ENCODE measurements at places on chromosomes 16 and 17. TPM values are rescaled to one million over a fixed set of nuclear protein-coding genes. Genes with fewer than 3 reads are reported as not detected.

Gene CREBBP
- 15.5 TPM for polyA plus RNA-seq

Gene PIK3R5
- polyA plus RNA-seq: 71.6 TPM

Gene HOXB3
- polyA plus RNA-seq: 0.10 TPM

Gene KRTAP1-1
- not detected for polyA plus RNA-seq

Gene C17orf113
- 0.10 TPM for polyA plus RNA-seq

Gene DOC2A
- polyA plus RNA-seq: not detected

GRCh38 chr17:77327181-77327565, 186.4 kb downstream of the SEC14L1 start:
- no peak overlapping the region for H3K27ac ChIP-seq
- DNase-seq: peak; percentile 43
- peaks cover 62% of the 10 kb centered on the region for H3K4me1 ChIP-seq
- H3K27me3 ChIP-seq: no peaks in the 10 kb centered on the region
- H3K4me3 ChIP-seq: no peak overlapping the region

- H3K27me3 ChIP-seq: no peaks in the 10 kb centered on the region
- DNase-seq: no peak
- no peaks in the 10 kb centered on the region for H3K4me1 ChIP-seq
- no peak overlapping the region for H3K27ac ChIP-seq
- no peaks in the 10 kb centered on the region for H3K36me3 ChIP-seq
Observed at GRCh38 chr17:10018461-10018891, 113.4 kb upstream of the RCVRN start.

DNA sequence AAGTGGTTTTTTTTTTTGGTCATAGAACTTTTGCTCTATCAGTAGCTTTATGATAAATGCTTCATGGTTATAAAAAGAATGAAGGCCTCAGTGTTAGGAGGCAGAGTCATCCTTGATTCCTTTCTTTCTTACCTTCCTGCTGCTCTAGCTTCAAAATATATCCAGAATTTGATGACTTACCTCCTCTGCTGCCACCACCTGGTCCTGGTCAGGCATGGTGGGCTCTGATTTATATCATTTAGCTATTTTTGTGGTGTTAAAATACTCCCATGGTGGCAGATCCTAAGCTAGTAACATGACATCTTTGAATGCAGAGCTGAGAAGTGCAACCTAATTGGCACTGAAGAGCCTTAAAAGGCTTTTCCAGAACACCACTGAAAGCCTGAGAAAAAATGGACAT, 508.8 kb upstream of the CDH8 start:
- H3K27me3 ChIP-seq: no peaks in the 10 kb centered on the region
- H3K36me3 ChIP-seq: no peaks in the 10 kb centered on the region

GRCh38 chr17:48567209-48567608, 10.9 kb downstream of the HOXB4 start:
- H3K36me3 ChIP-seq: no peaks in the 10 kb centered on the region
- no peak for DNase-seq
- no peak overlapping the region for H3K4me3 ChIP-seq

- H3K4me1 ChIP-seq: peaks cover 10% of the 10 kb centered on the region
- H3K4me3 ChIP-seq: no peak overlapping the region
- no peaks in the 10 kb centered on the region for H3K36me3 ChIP-seq
Observed at GRCh38 chr16:56268799-56269198, 77.5 kb downstream of the GNAO1 start.

DNA sequence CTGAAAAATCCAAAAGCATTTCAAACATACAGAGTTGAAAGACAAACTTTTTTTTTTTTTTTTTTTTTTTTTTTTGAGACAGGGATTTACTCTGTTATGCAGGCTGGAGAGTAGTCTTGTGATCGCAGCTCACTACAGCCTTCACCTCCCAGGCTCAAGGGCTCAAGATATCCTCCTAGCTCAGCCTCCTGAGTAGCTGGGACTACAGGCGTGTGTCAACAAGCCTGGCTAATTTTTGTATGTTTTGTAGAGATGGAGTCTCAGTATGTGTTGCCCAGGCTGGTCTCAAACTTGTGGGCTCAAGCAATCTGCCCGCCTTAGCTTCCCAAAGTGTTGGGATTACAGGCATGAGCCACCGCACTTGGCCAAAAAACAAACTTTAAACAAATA, 64.2 kb upstream of the KIFC3 start:
- no peaks in the 10 kb centered on the region for H3K27me3 ChIP-seq
- DNase-seq: no peak
- H3K36me3 ChIP-seq: no peaks in the 10 kb centered on the region
- no peak overlapping the region for H3K27ac ChIP-seq
- no peak overlapping the region for H3K4me3 ChIP-seq
- no peaks in the 10 kb centered on the region for H3K4me1 ChIP-seq

- DNase-seq: peak; percentile 64
- H3K4me1 ChIP-seq: peaks cover 47% of the 10 kb centered on the region
- no peaks in the 10 kb centered on the region for H3K27me3 ChIP-seq
- no peak overlapping the region for H3K4me3 ChIP-seq
Observed at GRCh38 chr17:1720856-1721386, 3.6 kb upstream of the WDR81 start.

DNA sequence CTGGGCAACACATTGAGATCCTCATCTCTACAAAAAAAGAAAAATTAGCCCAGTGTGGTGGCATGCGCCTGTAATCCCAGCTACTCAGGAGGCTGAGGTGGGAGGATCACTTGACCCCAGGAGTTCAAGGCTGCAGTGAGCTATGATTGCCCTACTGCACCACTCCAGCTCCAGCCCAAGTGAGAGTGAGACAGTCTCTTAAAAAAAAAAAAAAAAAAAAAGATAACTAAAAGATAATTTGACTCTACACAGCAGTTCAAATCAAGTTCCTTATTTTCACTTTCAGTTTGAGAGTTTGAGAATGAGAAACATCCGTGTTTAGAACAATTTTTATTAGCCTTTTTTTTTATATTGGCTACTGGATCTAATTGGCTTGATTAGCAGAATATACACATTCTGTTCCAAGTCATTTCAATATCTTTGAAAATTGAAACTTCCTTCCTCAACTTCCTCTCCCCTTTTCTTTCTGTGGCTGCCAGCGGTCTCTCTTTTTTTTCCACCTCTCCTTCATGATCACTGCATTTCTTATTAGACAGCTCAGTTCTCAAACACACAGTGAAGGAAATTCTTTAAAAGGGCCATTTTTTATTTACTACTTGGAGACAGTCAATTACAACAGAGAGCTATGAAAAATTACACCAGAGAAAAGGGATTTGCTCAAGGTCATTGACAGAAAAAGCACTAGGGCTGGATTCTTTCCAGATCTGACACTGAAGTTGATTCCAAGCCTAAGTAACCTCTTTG, 4.5 kb upstream of the ACSF2 start:
- H3K4me1 ChIP-seq: peaks cover 27% of the 10 kb centered on the region
- H3K36me3 ChIP-seq: no peaks in the 10 kb centered on the region
- no peak for DNase-seq
- peak overlapping the region; percentile 59 for H3K27ac ChIP-seq

DNA sequence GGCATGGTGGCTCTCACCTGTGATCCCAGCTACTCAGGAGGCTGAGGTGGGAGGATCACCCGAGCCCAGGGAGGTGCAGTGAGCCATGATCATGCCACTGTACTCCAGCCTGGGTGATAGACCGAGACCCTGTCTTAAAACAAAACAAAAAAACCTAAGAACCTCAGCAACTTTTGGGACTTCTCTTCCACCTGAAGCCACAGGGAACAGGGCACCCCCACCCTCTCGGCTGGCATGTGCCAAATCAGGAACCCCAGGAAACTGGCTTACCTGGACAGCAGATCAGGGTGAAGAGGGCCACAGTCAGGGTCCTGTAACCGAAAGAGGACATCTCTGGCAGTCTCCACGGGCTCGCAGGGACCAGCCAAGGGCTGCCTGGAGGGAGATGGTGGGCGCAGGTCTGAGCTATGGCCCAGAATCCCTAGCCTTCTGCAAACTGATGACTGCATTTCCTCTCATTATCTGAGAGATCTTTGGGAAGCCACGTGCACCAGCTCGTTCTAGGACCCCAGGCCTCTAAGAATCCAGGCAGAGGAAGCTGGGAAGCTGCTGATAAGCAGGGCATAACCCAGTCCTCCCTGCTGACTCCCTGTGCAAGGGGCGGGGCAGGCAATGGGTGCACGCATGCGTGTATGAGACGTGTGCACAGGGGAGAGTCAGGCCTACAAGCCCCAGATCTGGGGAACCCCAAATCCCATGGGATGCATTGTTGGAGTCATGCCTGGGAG, 8.4 kb downstream of the PRR29 start:
- H3K36me3 ChIP-seq: peaks cover 30% of the 10 kb centered on the region
- no peaks in the 10 kb centered on the region for H3K27me3 ChIP-seq
- peaks cover 49% of the 10 kb centered on the region for H3K4me1 ChIP-seq
- DNase-seq: no peak
- H3K27ac ChIP-seq: peak overlapping the region; percentile 72

- no peaks in the 10 kb centered on the region for H3K36me3 ChIP-seq
- no peak for DNase-seq
- no peaks in the 10 kb centered on the region for H3K4me1 ChIP-seq
- H3K4me3 ChIP-seq: no peak overlapping the region
- H3K27ac ChIP-seq: no peak overlapping the region
Observed at GRCh38 chr17:66829386-66829864, 5.5 kb upstream of the CACNG5 start.

- peaks cover 28% of the 10 kb centered on the region for H3K27me3 ChIP-seq
- no peak overlapping the region for H3K4me3 ChIP-seq
- H3K27ac ChIP-seq: no peak overlapping the region
- H3K36me3 ChIP-seq: no peaks in the 10 kb centered on the region
- no peak for DNase-seq
- peaks cover 11% of the 10 kb centered on the region for H3K4me1 ChIP-seq
Observed at GRCh38 chr17:44317545-44317944, 7.1 kb downstream of the SLC25A39 start.

DNA sequence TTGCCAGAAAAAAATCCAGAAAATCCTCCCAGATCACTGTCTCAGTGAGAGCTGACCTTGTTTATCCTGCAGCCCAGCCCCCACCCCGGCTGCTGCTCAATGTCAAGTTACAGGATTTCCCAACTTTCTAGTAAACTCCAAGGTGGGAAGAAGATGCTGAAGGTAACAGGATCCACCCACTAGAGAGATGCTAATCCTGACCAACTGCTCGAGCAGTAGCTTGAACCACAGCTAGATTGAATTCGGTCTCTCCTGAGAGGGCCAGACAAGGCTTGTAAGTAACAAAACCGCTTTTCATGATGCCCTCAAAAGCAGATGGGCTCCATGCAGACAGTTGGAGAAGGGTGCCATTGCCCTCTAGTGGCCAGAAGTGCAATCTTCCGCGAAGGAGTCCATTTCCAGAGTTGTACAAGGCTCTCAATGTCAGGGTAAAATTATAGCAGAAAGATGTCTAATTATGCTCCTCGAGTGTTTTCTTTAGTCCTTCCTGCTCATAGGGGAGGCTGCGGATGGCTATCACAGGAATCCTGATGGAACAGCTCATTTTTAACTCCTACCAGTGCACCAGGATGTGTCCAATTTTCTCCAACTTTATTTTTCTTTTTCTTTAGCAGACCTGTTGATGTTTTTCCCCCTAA, 3.9 kb downstream of the CDH11 start:
- H3K4me3 ChIP-seq: no peak overlapping the region
- DNase-seq: no peak
- no peaks in the 10 kb centered on the region for H3K4me1 ChIP-seq
- no peak overlapping the region for H3K27ac ChIP-seq
- H3K36me3 ChIP-seq: no peaks in the 10 kb centered on the region

GRCh38 chr16:55622272-55622671, 33.5 kb upstream of the SLC6A2 start:
- no peaks in the 10 kb centered on the region for H3K36me3 ChIP-seq
- no peaks in the 10 kb centered on the region for H3K27me3 ChIP-seq
- no peaks in the 10 kb centered on the region for H3K4me1 ChIP-seq
- no peak overlapping the region for H3K4me3 ChIP-seq
- no peak for DNase-seq
- H3K27ac ChIP-seq: no peak overlapping the region

- H3K4me1 ChIP-seq: no peaks in the 10 kb centered on the region
- H3K27ac ChIP-seq: no peak overlapping the region
- no peak for DNase-seq
- H3K4me3 ChIP-seq: no peak overlapping the region
- no peaks in the 10 kb centered on the region for H3K27me3 ChIP-seq
Observed at GRCh38 chr16:68345351-68345810, 34.6 kb downstream of the PRMT7 start.

GRCh38 chr17:39787743-39788484, 50.2 kb downstream of the GRB7 start:
- no peak for DNase-seq
- peaks cover 19% of the 10 kb centered on the region for H3K36me3 ChIP-seq
- H3K4me1 ChIP-seq: peaks cover 44% of the 10 kb centered on the region
- no peak overlapping the region for H3K27ac ChIP-seq
- H3K4me3 ChIP-seq: no peak overlapping the region
- no peaks in the 10 kb centered on the region for H3K27me3 ChIP-seq

- no peak for DNase-seq
- no peak overlapping the region for H3K27ac ChIP-seq
- peaks cover 11% of the 10 kb centered on the region for H3K4me1 ChIP-seq
- H3K4me3 ChIP-seq: no peak overlapping the region
- H3K36me3 ChIP-seq: no peaks in the 10 kb centered on the region
Observed at GRCh38 chr17:17738901-17739300, 57.6 kb downstream of the RAI1 start.

DNA sequence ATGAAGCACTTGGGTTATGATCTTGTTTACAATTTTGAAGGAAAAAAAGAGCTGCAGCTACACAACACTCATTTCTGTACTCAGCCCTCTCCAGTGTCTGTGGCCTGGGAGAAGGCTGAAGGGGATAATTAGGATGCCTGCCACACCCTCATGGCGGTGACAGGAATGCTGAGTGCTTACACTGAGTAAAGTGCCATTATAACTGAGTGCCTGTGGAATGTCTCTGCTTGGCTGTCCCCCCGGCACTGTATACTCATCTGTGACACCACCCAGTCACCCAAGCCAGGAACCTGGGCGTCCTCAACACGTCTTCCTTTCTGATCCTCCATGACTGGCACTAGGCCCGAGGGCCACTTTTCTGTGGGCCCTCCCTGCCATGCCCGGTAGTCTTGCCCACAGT, 3.5 kb upstream of the MRPL38 start:
- no peak for DNase-seq
- H3K27ac ChIP-seq: no peak overlapping the region
- H3K36me3 ChIP-seq: no peaks in the 10 kb centered on the region
- H3K4me3 ChIP-seq: no peak overlapping the region

DNA sequence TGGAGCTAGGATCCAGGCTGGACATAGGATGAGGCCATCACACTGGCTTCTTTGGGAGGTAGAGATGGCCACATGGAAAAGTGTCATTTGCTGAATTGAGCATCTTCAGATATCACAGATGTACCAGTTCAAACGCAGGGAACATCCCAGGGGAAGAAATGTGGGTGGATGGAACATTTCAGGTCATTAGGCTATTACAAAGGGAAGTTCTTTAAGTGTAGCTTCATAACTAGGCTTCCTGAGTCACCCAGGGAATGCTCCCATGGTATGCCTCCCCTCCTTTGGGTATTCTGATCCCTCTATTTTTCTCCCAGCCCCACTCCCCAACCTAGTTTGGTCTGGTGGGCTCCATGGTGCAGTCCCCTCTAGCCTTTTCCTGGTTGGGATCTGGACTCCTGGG, 69.8 kb upstream of the IRX3 start:
- no peaks in the 10 kb centered on the region for H3K27me3 ChIP-seq
- DNase-seq: no peak
- H3K4me3 ChIP-seq: no peak overlapping the region
- no peaks in the 10 kb centered on the region for H3K4me1 ChIP-seq
- H3K27ac ChIP-seq: no peak overlapping the region
- H3K36me3 ChIP-seq: no peaks in the 10 kb centered on the region

GRCh38 chr16:85402910-85403692, 210.0 kb upstream of the GSE1 start:
- H3K4me1 ChIP-seq: no peaks in the 10 kb centered on the region
- H3K27me3 ChIP-seq: no peaks in the 10 kb centered on the region
- H3K4me3 ChIP-seq: no peak overlapping the region

GRCh38 chr16:62738666-62739460, 702.6 kb upstream of the CDH8 start:
- no peak for DNase-seq
- no peak overlapping the region for H3K27ac ChIP-seq
- H3K27me3 ChIP-seq: no peaks in the 10 kb centered on the region
- H3K4me3 ChIP-seq: no peak overlapping the region
- no peaks in the 10 kb centered on the region for H3K4me1 ChIP-seq
